Heart right ventricle (tissue), 16 donors: ENCODE measurements at places on chromosomes 2 and 18.
A peak's percentile ranks its signal among the peaks of the same experiment; 100 is the strongest.

DNA sequence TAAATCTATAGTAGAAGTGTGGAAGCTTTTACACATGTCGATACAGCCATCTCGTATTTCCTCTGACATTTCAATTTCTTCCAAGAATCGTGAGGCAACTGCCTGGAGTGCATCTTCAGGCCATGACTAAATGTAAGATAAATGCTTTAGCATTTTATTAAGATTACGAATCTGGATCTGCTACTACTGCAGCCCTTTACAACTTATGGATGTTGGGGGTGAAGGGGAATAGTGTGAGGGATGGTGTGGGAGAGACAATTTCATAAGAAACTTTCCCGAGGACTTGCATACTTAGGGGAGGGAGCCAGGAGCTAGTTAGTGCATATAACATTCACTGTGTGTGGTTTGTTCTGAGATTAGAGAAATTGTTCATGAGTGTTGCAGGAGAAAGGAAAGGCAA lies 204.8 kb downstream of the SLC39A10 start:
- no peak for DNase-seq

GRCh38 chr2:61233581-61233980 lies 71.6 kb downstream of the C2orf74 start:
- no peak for DNase-seq

DNA sequence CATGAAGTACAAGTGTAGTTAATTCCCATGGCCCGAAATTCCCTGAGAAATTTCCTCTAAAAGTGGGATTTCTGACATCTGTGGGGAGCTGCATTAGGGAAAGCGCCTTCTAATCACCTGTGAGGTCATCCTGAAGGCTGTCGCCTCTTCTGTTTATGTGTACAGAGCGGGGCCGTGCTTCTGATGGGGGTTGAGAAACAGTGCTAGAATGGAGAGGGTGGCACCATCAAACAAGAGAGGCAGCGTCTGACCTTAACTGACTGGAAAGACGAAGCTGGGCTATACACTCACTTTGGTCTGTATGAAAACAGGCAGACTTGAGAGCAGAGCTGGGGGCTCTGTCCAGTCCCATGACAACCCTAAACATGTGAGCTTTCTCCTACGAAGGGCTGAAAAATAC lies 44.2 kb upstream of the DNMT3A start:
- no peak for DNase-seq

- no peak for DNase-seq
Measured at GRCh38 chr2:64655873-64656272, 2.2 kb upstream of the SERTAD2 start.

- no peak for DNase-seq
Measured at GRCh38 chr2:5377323-5377722, 314.9 kb upstream of the SOX11 start.

- DNase-seq = no peak
Measured at GRCh38 chr18:48136827-48137373, 206.4 kb upstream of the SMAD2 start.

GRCh38 chr18:61609131-61609530 lies 275.9 kb downstream of the CDH20 start:
- no peak for DNase-seq

- no peak for DNase-seq
Measured at GRCh38 chr2:153163055-153163454, 315.5 kb downstream of the RPRM start.

DNA sequence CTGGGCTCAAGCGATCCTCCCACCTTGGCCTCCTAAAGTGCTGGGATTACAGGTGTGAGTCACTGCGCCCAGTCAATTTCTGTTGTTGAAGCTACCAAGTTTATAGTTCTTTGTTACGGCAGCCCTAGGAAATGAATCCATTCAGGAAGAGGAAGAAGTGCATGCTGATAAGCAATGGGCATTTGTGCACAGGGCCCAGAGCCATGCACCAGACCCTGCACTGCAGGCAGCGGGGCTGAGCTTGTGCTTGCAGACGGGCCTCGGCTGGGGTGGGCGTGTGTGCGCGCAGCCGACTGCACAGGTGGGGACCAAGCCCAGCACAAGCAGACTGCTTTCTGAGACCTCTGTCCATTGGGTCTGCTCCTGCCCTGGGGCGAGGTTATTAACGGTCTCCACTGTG lies 144.6 kb downstream of the CABLES1 start:
- DNase-seq = no peak

- DNase-seq = no peak
Measured at GRCh38 chr18:36950282-36950681, 121.4 kb downstream of the KIAA1328 start.

GRCh38 chr2:134133622-134134312 lies 120.1 kb upstream of the MGAT5 start:
- DNase-seq = no peak

GRCh38 chr2:238203094-238203972 lies at the start of gene ILKAP:
ILKAP (minus strand) TSS chr2:238203695; CDS start chr2:238203553, 142 bp downstream.
- DNase-seq = peak; percentile 92

GRCh38 chr18:48328473-48329210 lies 80.5 kb downstream of the ZBTB7C start:
- no peak for DNase-seq

GRCh38 chr18:23208600-23208999 lies 73.3 kb downstream of the CABLES1 start:
- DNase-seq = no peak
